ENCODE measurements at places on chromosomes 6 and 20.
A peak's percentile ranks its signal among the peaks of the same experiment; 100 is the strongest.

GRCh38 chr6:110357664-110358552 is at the start of gene METTL24:
METTL24 (minus strand) TSS chr6:110358349; CDS start chr6:110358272, 77 bp downstream.
- peak; percentile 70 for DNase-seq

GRCh38 chr6:55276745-55277530 is 50.3 kb upstream of the GFRAL start:
- peak; percentile 71 for DNase-seq

- peak; percentile 58 for DNase-seq
These were observed 43.5 kb downstream of the TFAP2B start for GRCh38 chr6:50862176-50862575.

GRCh38 chr6:147618927-147619326 is 110.4 kb downstream of the SAMD5 start:
- DNase-seq: no peak

DNA sequence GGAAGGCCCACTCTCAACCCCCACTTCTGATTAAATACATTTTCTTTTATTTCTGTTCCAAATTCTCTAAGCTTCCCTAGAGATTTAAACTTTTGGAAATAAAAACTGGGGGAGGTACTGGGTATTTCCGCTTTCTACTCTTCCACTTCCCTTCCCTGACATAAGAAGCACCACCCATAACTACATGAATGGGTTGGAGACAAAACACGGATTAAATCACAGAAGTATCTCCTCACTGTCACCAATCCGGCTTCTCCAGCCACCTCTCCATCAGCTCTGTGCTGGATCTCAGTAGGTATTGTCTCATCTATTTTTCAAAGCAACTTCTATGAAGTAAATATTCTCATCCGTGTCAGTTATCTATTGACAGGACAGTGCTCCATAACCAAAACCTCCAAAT is 150.7 kb downstream of the TSHZ2 start:
- DNase-seq: no peak

- peak; percentile 46 for DNase-seq
These were observed 70.2 kb upstream of the CCDC167 start for GRCh38 chr6:37569743-37570481.

GRCh38 chr20:5072756-5073659 is 46.8 kb downstream of the PCNA start:
- no peak for DNase-seq

DNA sequence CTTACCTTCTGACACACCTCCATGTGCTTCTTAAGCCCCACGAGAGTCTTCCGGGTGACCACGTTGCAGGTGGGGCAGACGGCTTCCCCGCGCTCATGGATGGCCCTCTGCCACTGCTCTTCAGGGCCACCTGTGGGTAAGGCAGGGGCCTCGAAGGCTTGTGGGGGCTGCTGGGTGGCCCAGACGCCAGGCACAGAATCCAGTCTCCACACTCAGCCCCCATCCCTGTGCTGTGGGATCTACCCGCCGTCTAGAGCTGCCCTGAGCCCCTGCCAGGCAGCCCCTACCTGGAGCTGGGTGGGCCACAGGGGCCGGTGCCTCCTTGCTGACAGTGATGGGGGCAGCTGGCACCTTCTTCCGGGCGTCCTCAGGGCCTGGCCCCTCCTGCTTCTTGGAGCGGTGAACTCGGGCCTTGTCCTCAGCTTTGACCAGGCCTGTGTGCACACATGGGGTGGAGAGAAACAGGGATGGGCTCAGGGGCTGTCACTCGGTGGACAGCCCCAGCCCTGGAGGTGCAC is 5.9 kb downstream of the ZNF512B start:
- no peak for DNase-seq

DNA sequence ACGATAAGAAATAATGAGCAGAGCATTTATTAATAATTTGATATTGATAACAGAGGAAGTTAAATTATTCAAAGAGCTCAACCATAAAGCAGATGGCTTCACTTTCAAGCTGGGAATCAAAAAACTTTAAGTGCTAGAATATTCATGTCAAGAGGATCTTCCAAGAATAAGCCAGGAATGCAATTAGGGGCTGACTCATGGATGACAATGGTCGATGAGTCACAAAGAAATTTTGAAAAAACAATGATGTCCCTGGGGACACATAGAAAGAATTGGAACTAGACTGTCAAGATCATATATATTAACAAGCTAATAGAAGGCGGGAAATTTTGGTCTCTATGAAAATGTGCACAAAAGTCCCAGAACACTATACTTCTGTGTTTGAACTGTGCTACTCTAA is 304.1 kb downstream of the LAMA2 start:
- no peak for DNase-seq

DNA sequence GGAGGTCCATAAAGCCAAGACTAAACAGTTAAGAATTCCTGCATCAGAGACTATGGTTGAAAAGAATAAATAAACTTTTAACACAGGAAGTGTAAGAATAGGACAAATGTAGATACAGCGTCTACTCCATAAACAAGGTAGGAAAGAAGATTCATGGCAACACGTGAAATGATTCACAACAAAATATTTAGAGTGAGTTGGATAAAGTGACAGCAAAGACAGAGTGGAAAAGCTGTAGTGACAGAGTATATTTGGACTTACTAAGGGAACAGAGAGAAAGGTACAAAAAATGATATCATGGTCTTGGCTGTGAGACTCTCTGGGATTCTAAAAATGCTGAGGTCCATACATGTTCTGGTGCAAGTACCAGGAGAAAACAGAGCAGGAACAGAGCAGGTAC is 21.9 kb upstream of the KIAA0408 start:
- DNase-seq: no peak

- DNase-seq: no peak
These were observed 51.6 kb downstream of the RALY start for GRCh38 chr20:34045294-34045693.

DNA sequence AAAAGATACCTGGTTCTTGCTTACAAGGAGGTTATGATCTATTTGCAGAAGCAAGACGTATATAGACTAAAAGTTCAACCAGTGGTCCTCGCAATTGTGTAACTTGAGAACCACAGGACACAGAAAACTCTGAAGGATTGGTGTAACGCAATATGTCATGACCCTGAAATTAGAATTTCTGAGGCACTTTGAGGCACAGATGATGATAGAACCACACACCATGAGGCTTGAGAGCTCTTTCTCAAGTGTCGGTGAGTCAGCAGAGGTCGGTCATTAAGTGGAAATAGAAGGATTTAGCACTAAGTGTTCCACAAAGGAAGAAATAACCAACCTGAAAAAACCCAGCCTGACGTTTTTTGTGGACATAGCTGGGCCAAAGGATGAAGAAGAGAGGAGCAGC is 15.3 kb upstream of the CCN2 start:
- no peak for DNase-seq

GRCh38 chr20:37257988-37258387 is 3.6 kb downstream of the GHRH start:
- DNase-seq: peak; percentile 58

- DNase-seq: no peak
These were observed 318.6 kb upstream of the RUNX2 start for GRCh38 chr6:45009576-45009975.

- no peak for DNase-seq
These were observed 263.2 kb upstream of the PLN start for GRCh38 chr6:118284736-118285360.

GRCh38 chr6:10425176-10425974 is 10.5 kb upstream of the TFAP2A start:
- DNase-seq: peak; percentile 54

DNA sequence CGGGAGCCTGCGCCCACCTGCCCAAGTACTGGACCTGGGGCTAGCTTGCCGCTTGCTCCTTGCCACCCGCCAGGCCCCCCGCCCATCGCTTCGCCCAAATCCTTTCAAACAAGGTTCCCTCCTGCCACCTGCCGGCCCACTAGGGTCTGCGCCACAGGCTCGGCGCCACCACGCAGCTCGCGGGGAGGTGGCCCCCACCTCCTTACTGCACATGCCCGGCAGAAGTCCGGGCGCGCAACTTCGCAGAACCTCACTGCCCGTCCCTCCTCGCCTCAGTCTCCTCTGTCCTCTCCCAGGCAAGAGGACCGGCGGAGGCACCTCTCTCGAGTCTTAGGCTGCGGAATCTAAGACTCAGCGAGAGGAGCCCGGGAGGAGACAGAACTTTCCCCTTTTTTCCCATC is 11.2 kb downstream of the GNAS-AS1 start:
- peak; percentile 77 for DNase-seq

GRCh38 chr6:159104931-159105330 is 60.1 kb upstream of the TAGAP start:
- DNase-seq: no peak

DNA sequence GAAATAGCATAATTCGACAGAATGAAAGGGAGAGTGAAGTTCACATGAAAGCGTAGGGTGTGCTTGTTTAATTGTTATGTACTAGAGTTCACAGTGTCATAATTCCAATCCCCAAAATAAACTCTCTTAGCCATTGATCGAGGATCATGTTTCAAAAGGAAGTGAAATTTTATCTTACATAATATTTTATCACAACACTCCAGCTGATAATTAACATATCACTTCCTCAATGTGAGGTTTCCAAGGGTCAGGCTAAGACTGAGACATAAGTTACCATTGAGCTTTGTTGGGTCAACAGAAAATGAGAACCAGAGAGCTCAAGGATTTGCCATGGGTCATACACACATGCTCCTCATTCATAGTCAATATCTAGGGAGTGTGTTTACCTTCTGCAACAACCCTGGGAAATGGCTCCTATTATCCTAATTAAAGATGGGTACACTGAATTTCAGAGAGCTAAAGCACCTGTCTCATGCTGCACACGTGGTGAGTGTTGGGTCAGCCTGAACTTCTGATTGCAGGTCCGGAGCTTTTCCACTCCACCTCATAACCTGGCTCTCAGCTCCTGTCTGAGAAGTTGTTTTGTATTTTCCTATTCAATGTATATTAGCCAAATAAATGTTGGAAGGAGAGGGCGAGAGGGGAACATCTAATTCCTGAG is 3.0 kb downstream of the GSTA2 start:
- no peak for DNase-seq

DNA sequence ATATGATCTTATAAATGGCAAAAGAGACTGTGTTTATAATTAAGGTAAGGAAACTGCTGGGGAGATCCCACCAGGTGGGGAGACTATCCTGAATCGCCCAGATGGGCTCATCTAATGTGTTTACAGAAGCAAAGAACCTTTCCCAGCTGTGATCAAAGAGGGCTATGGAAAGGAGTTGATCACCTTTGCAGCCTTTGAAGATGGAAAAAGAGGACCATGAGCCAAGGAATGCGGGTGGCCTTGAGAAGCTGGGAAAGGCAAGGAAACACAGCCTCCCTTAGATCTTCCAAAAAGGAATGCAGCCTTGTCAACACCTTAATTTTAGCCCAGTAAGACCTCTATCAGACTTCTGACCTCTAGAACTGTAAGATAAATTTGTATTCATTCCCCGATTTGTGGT is 66.5 kb upstream of the ADGRG6 start:
- no peak for DNase-seq
